Astrocyte of the spinal cord (primary cell): ENCODE measurements at places on chromosomes 7 and 10.
A peak's percentile ranks its signal among the peaks of the same experiment; 100 is the strongest.

GRCh38 chr10:15188603-15189002 lies 20.1 kb upstream of the NMT2 start:
- DNase-seq, result no peak

- DNase-seq, result no peak
These were observed 4.8 kb downstream of the TBATA start for GRCh38 chr10:70780370-70780760.

- DNase-seq, result no peak
These were observed 1.6 kb downstream of the TMEM273 start for GRCh38 chr10:49186613-49187012.

DNA sequence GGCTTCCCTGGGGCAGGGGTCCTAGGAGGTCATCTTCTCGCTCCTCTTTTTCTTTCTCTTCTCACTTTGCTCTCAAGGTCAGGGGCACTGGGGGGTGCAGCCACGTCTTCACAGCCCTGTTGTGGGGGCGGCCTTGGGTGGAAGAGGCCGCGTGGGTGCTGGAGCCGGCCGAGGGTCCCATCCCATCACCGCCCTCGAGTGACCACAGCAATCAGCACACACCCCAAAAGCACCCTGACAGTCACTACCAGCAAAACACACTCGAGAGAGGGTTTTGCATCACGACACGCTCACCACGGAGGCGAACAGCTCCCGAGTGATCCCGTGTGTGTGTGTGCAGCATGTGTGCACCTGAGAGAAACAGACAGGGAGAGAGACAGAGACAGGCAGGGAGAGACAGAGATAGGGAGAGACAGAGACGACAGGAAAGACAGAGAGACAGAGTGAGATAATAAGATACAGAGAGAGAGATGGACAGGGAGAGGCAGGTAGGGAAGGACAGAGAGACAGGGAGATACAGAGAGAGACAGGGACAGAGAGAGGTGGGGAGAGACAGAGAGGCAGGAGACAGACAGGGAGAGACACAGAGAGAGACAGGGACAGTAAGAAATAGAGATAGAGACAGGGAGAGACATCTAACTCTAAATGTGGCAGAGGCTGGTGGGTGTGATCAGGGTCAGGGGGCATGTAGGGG lies 100.9 kb downstream of the WDR37 start:
- DNase-seq, result no peak

- peak; percentile 54 for DNase-seq
These were observed at the start of gene TMEM140 for GRCh38 chr7:135147899-135148721. TMEM140 (plus strand) TSS chr7:135148072; CDS start chr7:135164442, 16,370 bp downstream.

- DNase-seq, result peak; percentile 88
These were observed 92.4 kb upstream of the PIK3CG start for GRCh38 chr7:106772655-106773108.
